ENCODE measurements at places on chromosomes 12 and 14. TPM values are rescaled to one million over a fixed set of nuclear protein-coding genes. Genes with fewer than 3 reads are reported as not detected.
A peak's percentile ranks its signal among the peaks of the same experiment; 100 is the strongest.

DNA sequence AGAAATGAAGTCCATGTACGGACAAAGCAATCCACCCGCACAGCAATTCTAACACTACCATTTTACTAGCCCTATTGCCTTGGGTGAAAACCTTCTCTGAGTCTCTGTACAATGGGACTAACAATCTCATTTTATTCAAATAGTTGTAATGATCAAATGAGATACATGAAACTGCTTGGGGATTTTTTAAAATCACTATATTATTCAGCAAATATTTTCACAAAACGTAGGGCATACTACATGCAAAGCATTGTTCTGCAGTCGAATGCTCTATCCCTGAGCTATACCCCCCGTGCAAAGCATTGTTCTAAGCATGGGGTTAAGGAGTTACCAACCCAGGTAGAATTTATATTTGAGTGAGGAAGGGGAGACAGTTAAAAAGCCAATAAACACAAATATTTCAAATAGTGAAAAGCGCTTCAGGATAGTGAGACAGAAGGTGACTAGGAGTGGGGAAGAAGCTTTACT is 554 bp upstream of the ATF7 start:
- no peak for DNase-seq

- DNase-seq = no peak
These were observed 409.0 kb upstream of the PDE3A start for GRCh38 chr12:19959353-19959752.

DNA sequence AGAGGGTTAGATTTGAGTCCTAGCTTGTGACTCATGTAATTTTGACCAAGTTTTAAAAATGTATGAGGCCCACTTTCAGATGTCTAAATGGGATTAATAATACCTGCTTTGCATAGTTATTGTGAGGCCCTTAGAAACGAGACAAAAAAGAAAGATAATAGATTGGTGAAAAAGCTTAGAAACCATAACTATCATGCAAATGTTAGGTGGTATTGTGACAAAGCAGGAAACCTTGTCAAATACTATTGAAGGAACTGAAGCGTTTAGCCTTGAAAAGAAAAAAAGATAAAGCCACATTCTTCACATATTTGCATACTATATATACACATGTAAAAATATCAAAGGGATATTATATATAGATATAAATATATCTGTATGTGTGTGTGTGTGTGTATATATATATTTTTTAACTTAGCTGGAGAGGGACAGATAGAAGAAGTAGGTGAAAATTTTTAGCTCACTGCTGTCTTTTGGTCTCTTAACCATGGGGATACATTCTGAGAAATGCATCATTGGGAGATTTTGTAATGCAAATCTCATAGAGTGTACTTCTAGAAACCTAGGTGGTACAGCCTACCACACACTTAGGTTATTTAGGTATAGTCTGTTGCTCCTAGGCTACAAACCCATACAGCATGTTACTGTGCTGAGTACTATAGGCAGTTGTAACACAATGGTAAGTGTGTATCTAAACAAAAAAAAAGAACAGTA is 270.3 kb downstream of the CCDC91 start:
- no peak for DNase-seq

DNA sequence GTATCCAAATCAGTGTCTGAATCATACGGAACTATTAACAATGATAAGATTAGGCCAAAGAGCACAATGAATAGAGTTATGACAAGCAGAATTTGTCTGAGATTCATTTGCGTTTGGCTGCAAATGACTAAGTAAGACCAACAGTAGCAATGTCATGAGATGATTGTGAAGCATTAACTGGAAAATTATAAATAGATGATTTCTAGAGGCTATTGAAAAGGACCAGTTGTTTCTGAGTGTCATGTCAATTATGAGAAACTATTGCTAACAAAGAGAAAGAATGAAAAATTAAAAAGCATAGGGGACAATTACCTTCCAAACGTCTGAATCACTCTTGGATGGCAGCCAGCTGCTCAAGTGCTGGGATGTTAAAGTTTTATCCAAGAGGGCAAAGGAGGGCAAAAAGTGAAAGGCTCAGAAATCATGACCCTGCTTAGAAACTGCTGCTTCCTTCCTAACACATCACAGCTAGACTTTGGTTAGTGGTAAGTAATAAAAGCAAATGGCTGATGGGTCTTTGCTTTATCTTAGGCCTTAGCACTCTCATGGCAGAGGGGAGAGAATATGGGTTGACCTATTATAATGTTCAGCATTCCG is 89.0 kb downstream of the AKAP6 start:
- peak; percentile 33 for DNase-seq

GRCh38 chr14:42378880-42379279 is 772.2 kb downstream of the LRFN5 start:
- DNase-seq = no peak

DNA sequence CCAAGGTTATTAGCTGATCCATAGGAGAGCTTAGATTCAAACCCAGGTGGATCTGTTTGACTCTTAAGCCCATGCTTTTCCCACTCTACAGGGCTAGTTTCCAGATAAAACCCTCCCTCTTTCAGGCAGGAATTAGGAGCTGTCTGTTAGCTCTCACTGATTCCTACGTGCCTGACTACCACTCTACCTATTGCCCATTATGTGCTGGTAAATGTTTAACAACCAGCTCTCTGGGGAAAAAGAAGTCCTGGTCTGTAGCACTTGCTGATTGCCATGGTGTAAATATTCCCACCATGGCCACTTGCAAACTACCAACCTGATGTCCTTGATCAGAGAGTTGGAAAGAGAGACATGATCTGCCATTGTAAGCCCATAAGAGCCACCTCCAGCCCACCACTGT is 65.5 kb upstream of the BDKRB2 start:
- DNase-seq = no peak

DNA sequence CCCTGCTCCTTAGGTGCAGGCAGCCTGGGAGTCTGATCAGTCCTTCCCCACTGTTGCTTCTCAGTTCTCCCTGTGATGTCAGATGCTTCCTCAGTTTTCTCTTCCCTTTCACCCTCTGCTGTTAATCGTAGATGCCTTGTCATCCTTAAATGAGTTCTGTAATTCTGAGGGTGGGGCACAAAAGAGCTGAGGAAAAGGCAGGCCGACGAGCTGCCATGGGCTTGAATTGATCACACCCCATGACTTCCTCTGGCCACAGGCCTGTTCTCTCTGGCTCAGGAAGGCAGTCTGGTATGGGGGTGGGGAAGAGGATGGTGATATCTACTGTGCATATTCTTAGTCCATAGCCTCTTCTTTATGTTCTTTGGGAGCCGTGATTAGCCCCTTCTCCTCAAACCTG is 5.2 kb upstream of the AP1G2 start:
- DNase-seq = no peak

- DNase-seq = no peak
These were observed 4.4 kb downstream of the VDR start for GRCh38 chr12:47900131-47901062.

DNA sequence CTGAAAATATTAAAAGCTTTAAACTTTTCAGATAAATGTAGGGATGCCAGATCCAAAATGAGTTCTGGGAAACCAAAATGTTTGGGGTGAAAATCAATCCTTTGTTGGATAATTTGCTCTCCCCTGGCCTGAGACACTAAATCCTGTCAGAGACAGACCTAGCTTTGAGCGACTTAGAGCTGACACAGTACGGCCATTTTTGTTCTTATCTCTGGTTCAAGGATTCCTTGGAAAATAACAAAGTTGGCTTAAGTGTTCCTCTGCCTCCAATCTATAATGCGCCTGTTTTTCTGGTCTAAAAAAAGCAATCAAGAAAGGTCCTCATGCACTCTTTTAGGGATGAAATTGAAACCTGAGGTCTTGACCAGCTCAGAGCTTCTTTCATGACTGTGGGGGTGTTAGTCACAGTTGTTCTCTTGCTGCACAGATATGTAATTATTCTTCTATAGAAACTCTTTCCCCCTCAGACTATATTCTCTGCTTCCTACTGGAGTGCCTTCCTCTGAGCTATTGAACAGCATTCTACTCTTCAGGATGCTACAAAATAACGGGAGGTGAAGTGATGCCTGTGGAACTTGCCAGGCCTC is 52.3 kb upstream of the EGLN3 start:
- no peak for DNase-seq

- DNase-seq = no peak
These were observed 98.7 kb upstream of the PLXNC1 start for GRCh38 chr12:94049718-94050117.

DNA sequence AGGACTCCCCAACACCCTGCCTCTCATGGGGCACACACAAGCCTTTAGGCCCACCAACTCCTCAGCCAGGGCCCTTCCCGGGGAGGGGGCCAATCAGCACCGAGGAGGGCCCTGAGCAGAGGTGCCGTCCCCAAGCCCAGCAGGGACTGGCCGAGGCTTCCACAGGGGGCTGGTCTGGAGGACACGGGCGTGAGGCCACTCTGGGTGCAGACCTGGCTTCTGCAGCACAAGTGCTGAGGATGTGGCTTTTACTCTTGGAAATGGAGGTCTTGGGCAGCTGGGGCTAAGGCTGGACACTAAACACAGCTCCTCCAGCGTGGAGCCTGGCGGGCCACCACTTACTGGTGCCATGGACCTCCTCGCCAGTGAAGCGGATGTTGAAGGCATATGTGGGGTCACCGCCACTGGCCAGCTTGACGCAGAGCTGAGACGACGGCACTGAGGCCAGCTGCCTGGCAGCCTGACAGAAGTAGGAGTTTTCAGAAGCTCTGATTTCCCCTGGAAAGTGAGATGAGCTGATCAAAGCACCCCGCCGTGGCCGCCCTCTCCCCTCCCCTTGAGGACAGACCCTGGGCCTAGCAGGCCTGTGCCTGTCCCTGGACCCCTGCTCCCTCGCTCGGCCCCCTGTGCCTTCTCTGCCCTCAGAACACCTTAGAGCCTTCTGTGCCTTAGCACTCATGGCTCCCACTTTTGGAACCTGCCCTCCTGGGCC is 44.0 kb downstream of the TRAFD1 start:
- DNase-seq = no peak

DNA sequence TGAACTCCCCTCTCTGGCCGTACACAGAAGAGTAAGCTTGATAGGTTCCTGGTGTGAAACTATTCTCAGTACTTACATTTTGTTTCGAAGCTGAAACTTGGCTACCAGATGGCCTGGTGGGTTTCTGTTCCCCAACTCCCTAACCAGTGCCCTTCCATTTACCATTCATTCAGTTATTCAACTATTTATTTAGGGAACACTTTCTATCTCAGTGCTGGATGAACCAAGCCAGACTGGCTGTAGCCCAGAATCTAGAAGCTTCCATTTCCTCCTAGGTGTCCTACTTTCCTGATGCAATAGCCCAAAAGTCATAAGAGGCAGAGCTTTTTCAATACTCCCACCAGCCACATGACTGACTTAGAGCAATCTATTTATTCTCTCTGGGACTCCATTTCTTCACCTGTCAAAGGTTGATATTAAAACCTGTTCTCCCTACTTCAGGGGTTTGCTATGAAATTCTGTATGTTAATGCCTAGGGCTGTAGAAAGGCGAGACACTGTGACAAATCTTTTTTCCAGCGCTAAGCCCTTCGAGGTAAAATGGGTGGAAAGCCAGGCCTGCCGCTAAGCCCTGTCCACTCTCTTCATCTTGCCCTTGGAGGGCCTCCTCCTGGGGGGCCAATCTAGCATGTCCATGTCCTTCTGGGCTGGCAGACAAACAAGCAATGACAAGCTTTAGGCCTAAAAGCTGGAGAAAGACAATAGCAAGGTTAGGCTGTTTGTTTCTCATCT is 8.1 kb upstream of the IRF2BPL start:
- DNase-seq = no peak

DNA sequence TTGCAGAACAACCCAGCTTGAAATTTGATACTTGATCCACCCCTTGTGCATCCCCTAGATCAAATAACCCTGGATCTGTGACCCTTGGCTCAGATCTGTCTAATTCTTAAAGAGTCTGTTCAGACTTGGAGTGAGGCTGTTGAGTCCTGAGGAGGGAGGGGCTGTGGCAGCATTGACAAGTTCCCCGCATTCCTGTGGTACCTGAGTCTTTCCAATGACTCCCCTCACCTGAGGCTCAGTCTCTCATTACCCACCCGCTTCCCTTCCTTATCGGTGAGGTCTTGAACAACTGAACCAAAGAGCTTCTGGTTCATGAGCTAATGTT is 16.1 kb upstream of the HDAC7 start:
- no peak for DNase-seq

- DNase-seq = no peak
These were observed 792 bp upstream of the SLC38A1 start for GRCh38 chr12:46269429-46270241.

- no peak for DNase-seq
These were observed 61.4 kb upstream of the PCED1B start for GRCh38 chr12:47017901-47018475.

- peak; percentile 33 for DNase-seq
These were observed 1097.3 kb downstream of the SLC16A7 start for GRCh38 chr12:60693019-60693626.

GRCh38 chr14:24256960-24257359 is 6.0 kb downstream of the TGM1 start:
- DNase-seq = no peak

- DNase-seq = no peak
These were observed 586.8 kb upstream of the LMO3 start for GRCh38 chr12:17192721-17193120.

DNA sequence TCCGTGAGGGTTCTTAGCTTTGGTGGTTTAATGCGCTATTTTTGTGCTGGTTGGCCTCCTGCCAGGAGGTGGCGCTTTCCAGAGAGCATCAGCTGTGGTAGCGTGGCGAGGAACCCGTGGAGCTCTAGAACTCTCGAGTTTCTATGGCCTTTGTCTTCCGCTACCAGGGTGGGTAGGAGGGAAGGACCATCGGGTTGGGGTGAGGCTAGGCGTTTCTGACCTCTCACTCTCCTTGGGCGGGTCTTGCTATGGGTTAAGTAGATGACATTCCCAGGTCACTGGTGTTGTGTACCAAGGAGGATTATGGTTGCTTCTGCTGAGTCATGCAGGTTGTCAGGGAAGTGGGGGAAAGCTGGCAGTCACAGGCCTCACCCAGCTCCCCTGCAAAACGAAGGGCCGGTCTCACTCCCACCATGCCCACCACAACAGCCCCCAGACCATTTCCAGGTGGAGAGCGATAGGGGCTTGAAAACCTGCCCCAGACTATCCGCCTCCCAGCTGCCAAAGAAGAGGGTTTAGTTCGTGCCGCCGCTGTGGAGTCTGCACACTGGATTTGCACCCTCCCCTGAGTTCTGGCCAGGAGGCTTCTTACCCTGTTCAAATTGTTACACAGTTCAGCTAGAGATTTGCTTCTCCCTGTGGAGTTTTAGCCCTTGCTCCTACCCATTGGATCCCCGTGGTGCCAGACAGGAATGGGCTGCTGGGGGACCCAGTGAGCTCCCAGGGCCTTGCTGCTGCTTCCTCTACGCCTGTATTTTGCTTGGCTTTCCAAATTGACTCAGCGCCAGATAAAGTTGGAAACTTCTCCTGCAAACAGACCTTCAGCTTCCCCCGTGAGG is 21.9 kb downstream of the RNFT2 start:
- DNase-seq = no peak

The FOXG1 gene
- 4.8 TPM for total RNA-seq

The PLCZ1 gene
- total RNA-seq = not detected

The CLEC2A gene
- total RNA-seq = not detected

The CRIP1 gene
- total RNA-seq = not detected

The CLEC6A gene
- not detected for total RNA-seq

The IAPP gene
- total RNA-seq = not detected

The PRPH gene
- not detected for total RNA-seq

The RTN1 gene
- total RNA-seq = 5.4 TPM

Data from H4 (cell line).